ENCODE measurements at places on chromosomes 2 and 18. TPM values are rescaled to one million over a fixed set of nuclear protein-coding genes. Genes with fewer than 3 reads are reported as not detected.

DNA sequence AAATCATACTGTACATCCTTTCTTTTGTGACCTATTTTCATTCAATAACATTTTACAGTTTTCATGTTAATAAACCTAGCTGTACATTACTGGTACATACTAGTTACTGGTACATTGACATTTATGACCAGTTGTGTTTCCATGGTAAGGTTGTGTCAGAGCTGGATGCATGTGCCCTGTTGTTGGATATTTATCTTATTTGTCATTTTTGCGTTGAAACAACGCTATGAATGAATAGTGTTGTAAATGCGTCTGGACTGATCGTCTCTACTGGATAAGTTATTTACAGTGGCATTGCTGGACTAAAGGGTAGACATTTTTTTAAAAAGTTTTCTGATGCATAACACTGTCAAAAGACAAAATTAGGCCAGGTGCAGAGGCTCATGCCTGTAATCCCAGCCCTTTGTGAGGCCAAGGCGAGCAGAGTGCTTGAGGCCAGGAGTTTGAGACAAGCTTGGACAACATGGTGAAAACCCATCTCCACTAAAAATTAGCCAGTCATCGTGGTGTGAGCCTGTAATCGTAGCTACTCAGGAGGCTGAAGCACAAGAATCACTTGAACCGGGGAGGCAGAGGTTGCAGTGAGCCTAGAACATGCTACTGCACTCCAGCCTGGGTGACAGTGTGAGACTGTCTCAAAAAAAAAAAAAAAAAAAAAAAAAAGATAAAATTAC lies 40.2 kb downstream of the MCFD2 start:
- DNase-seq: no peak

- DNase-seq: no peak
Observed at GRCh38 chr2:18440141-18440661, 120.3 kb downstream of the RDH14 start.

GCG gene
- not detected for total RNA-seq

- DNase-seq: no peak
Observed at GRCh38 chr2:13034861-13035260, 318.1 kb downstream of the TRIB2 start.

- no peak for DNase-seq
Observed at GRCh38 chr2:203683932-203684556, 22.4 kb upstream of the CD28 start.

DNA sequence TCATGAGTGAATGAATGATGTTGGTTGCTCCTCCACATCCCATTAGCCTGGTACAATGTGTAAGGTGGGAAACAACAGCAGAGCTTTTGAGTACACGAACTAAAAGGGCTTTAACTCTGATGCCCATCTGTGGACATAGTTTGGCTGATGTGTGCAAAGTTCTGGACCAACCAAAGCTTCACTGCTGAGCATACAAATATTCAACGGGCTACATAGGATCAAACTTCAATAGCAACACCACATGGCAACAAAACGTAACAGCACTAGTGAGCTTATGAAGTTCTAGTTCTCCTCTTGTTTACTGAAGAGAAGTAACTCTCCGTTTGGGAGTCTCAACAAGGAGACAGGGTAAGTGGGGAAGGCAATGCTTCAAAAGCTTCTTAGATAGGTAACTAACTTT lies 20.4 kb downstream of the STAM2 start:
- no peak for DNase-seq

Measured in occipital lobe (tissue), 3 donors.